AG09309 (cell line): ENCODE measurements at places on chromosomes 7 and 10.

DNA sequence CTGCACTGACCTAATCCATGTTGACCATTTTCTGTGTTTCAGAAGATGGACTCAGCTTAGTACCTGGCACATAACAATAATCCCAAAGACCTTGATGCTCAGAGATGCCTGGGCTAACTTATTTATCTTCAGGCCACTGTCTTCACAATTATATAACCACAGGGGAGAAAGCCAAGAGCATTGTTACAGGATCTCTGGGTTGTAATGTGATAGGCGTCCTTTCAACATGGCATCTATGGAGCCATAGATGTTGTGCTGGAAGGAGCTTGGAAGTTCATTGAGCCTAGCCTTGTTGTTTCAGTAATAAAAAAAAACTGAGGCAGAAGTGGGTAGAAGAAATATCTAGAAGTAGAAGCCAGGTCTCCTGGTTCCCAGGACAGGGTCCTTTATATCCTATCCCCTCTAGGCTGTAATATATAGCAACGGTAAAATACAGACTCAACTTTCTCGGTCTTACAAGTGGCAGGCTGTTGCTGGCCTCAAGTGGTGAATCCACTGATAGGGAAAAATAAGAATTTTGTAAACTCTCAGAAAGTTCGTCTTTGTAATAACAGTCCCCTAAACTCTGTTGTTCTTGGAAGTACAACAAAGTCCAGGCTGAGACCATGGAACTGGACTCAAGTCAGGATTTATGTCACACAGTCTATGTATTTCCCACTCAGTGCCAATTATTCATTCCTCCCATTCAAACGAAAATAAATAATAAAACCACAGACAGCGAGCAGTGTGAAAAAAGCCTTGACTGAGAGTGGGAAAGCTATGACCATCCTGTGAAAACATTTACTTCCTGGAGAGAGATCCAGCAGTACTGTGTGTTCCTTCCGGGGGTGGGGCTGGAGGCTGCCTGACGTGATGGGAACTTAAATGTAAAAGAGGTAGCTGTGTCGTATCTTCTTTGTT, 277.6 kb downstream of the REEP3 start:
- peak; percentile 32 for DNase-seq

DNA sequence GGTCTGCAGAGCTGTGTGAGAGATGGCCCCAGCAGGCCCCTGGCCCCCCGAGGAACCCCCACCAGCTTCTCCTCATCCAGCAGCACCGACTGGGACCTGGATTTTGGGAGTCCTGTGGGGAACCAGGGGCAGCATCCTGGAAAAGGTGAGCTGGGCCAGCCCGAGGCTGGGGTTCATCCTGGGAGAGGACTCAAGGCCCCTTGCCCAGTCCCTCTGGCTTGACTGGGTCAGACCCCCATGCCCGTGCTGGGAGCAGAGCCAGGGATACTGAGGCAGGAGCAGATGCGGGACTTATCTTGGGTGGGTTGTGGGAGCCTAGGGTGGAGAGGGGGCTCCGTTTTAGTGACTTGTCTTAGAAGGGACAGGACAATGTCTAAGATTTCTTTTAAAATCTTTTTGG, 47.5 kb downstream of the ZNF467 start:
- DNase-seq = no peak

GRCh38 chr10:13916384-13916947, 329.7 kb downstream of the PRPF18 start:
- no peak for DNase-seq

GRCh38 chr10:68194290-68194689, 37.6 kb downstream of the ATOH7 start:
- DNase-seq = no peak

- no peak for DNase-seq
Measured at GRCh38 chr10:58219875-58220274, 47.8 kb downstream of the IPMK start.

- peak; percentile 76 for DNase-seq
Measured at GRCh38 chr7:42236976-42237810, at the start of gene GLI3. Gene GLI3, minus strand, starts transcription at chr7:42237209. Its CDS starts 13,956 bp downstream, at chr7:42223253.

GRCh38 chr7:90188281-90188680, 23.3 kb upstream of the STEAP2 start:
- DNase-seq = no peak

DNA sequence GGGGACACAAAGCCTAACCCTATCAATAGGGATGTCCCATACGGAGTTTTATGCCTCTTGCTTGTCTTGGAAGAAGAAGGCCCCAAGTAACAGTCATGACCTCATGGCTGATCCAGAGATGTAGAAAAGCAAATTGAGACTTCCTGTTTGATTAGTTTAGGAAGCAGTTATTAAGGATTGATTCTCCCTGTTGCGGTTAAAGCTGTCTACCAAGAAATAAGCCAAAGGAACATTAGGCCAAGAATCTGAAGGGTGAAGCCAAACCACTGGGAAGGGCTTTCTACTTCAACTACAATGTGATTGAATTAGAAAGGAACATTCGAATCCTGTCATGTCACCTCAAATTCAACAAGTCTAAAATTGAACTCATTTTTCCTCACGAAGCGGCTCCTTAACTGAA, 60.5 kb upstream of the AGBL3 start:
- DNase-seq = no peak

DNA sequence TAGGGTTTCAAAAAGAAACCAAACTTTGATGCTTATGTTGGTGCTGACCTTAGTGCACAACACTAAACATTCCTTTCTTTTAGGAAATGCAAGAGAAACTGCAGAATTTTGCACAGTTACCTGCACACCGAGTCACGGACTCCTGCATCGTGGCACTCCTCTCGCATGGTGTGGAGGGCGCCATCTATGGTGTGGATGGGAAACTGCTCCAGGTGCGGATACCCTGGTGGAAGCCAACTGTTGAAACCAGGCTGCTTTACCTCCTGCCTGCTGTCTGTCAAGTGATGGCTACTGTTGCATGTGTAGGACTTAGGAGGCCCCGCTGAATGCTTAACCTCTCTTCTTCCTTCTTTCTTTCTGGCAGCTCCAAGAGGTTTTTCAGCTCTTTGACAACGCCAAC, 11.7 kb downstream of the CASP2 start:
- no peak for DNase-seq

- DNase-seq = no peak
Measured at GRCh38 chr7:53151496-53151895, 116.1 kb downstream of the POM121L12 start.

DNA sequence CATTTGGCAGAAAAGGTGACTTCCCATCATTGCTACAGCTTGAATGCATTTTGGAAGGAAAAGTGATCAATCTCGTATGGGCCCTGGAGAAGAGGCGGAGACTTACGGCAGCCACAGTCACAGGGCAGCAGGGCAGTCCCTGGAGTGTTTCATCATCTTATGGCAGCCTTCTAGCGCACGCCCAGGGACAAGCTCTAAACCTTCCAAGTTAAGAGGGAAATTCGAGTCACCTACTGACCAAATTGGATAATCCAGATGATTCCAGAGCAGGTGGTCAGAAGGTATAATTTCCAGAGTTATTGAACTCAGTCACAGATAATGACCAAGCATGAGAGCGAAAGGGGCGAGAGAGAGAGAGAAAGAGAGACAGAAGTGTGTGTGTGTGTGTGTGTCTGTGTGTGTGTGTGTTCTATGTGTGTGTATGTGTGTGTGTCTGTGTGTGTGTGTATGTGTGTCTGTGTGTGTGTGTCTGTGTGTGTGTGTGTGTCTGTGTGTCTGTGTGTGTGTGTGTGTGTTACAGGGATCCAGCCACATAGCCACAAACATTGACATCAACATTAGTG, 123.7 kb upstream of the ADAM12 start:
- DNase-seq = no peak

GRCh38 chr10:104117839-104118323, 4.1 kb upstream of the SFR1 start:
- DNase-seq = no peak

GRCh38 chr10:62087329-62087728, 181.3 kb downstream of the RTKN2 start:
- DNase-seq = no peak

- no peak for DNase-seq
Measured at GRCh38 chr10:43595739-43596298, 10.4 kb upstream of the ZNF485 start.

DNA sequence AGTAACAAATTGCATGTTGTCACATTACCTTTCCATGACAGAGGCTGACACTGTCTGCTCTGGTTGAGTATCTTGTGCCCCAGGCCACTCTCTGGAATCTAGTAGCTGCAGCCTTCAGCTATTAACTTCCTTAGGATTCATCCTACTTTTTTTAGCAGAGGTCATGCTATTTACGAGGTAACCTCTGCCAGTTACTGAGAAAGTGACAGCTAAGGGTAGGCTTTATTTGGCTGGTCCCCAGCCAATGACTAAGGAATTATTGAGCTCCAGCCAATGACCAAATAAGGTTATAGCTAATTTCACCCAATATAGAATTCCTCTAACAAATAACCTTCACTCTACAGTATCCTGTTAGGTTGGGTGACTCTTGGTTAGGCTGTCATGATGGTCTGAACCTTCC, 1361.7 kb downstream of the XPNPEP1 start:
- DNase-seq = no peak

DNA sequence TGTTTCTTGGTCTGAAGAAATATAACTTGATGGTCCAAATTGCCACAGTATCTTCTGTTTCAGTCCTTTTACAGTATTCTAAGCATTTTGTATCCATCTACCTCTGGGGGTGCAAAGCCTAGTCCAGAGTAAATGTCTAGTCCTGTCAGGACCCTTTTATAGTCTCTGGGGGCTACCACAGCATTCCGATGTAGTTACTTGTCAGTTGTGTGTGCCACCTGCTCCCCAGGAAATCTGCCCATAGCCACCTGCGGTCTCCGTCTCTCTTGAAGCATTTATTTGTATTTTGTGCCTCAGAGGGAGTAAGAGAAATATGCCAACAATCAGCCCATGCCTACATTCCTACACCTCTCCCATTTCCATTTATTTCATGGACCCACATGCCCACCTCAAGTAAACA, 12.8 kb downstream of the AGBL3 start:
- DNase-seq = no peak

GRCh38 chr10:48684463-48684791, 246 bp upstream of the WDFY4 start:
- DNase-seq = no peak

GRCh38 chr7:55120501-55121198, 101.8 kb downstream of the EGFR start:
- no peak for DNase-seq

- no peak for DNase-seq
Measured at GRCh38 chr10:28637346-28637745, 40.0 kb upstream of the BAMBI start.

GRCh38 chr10:64076322-64076940, 555.2 kb downstream of the REEP3 start:
- no peak for DNase-seq

- no peak for DNase-seq
Measured at GRCh38 chr10:86862786-86863483, 94.5 kb downstream of the MMRN2 start.

DNA sequence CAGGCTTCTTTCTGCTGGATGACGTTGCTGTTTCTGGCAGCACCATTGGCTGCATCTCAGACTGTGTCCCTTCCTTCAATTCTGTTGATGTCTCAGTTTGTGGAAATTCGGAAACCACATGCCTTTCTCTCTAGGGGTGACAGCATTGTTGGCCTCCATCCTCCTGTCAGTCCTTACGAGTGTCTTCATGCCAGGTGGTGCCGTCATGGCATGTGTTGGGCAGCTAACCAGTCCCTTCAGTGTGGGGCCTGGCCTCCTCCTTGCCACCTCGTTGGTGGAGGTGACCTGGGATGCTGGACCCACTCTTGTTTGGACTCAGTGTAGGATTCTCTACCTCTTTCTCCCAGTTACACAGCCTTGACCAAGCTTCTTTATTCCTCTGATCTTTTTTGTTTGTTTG, 111.6 kb upstream of the INSYN2A start:
- DNase-seq = no peak

DNA sequence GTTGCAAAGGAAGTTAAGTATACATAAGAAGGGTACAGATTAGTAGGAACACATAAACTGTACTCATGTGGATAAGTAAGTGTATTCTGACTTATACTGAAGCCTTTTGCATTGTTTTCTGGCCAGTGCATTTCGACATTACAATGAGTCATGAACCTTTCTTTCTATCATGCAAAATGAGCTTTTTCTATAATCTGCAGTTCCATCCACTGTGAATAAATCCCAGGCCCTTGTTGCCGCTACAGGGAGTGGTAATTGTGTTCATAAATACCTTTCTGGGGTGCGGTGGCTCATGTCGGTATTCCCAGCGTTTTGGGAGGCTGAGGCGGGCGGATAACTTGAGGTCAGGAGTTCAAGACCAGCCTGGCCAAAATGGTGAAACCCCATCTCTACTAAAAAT, 858.3 kb downstream of the GRM8 start:
- no peak for DNase-seq

DNA sequence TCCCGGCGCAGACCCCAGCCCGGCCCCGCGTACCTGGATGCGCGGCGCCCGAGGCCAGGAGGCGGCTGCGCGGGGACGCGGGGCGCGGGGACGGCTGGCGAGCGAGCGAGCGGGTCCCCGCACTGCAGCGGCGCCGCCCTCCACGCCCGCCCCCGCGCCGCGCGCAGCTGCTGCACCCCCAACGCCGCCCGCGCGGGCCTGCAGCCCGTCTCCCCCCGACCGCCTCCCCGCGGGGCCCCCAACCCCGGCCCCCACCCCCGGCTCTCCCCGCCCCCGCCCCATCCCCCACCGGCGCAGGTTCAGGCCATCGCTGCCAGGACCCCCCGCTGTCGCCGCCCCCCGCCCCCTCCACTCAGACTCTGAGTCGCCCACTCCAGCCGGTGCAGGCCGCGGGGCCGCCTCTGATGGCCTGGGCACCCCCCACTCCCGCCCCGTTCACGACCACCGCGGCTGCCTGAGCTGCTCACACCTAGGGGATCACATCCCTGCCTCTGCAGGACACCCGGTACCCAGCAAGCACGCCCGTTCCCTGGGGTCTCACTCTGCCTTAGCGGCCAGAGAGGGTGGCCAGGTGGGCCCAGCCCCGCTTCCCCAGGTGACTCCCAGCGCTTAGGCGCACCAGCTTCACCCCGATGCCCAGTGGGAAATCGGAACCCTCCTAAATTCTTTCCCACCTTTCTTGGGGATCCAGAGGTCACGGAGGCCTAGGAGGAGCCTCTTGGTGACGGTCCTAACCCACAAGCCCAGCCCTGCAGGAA, 13.9 kb upstream of the DNAAF5 start:
- no peak for DNase-seq

- DNase-seq = peak; percentile 17
Measured at GRCh38 chr7:47314728-47315607, 266.9 kb downstream of the TNS3 start.

- DNase-seq = no peak
Measured at GRCh38 chr10:63125459-63125858, 7.7 kb upstream of the NRBF2 start.

- DNase-seq = no peak
Measured at GRCh38 chr10:111127081-111127848, 50.4 kb downstream of the ADRA2A start.

DNA sequence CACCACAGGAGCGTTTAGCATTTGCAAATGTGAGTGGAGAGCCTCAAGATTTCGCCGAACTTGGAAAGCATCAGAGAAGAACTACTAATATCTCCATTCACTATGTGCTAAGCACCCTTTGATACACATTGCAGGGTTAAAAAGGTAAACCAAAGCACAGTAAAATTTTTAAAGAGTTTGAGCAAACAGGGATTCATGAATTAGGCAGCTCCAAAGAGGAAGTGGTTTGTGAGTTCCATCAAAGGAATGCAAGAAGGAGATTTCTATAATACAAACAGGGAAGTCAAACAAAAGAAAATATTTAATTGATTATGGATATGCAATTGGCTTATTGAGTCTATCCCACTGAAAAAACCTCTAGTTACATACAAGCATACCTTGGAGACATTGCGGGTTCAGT, 81.1 kb upstream of the TMEM72 start:
- peak; percentile 18 for DNase-seq
